AML-193 (cell line): ENCODE measurements at places on chromosomes 11 and 22.

- DNase-seq, result no peak
These were observed 258.9 kb downstream of the SWAP70 start for GRCh38 chr11:9922806-9923205.

- no peak for DNase-seq
These were observed 11.1 kb upstream of the POU2F3 start for GRCh38 chr11:120228794-120229384.

DNA sequence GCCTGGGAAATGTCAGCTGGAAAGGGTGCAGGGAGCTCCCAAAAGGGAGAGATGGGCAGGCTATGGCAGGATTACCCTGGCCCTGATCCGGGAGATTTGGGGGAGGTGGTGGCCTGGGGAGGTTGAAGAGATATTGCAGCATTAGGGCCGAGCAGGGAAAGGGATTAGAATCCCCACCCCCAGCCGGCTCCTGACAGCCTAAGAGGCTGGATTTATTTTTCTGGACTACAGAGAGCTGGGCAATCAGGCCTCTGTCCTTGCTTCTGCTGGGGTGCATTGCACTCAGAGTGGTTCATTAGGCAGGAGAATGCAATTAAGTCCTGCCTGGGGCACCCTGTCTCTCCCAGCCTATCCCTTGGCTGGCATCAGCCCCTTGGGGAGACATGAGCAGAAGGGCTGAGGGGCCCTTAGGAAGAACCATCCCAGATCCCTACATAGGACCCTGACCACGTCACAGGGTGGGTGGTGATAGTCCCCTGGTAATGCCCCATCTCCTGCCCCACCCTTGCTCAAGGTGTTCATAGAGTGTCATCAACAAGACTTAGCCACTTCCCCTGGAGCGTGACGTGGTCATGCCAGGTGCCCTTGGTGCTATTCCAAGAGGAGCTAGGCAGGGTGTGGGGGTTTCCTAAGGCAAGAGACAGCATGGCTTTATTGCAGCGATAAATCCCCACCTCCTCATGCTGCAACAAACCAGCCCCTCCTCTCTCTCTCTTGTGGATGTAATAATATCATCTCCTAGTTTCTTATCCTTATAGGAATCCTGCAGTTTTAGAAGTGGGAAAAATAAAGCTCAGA is 38.4 kb upstream of the KLHL35 start:
- no peak for DNase-seq

- DNase-seq, result peak; percentile 48
These were observed at the start of gene FERMT3 for GRCh38 chr11:64206457-64207255. Gene FERMT3, plus strand, starts transcription at chr11:64206721. Its CDS starts 644 bp downstream, at chr11:64207365.
